H54 (cell line): ENCODE measurements at places on chromosomes 2 and 18.

DNA sequence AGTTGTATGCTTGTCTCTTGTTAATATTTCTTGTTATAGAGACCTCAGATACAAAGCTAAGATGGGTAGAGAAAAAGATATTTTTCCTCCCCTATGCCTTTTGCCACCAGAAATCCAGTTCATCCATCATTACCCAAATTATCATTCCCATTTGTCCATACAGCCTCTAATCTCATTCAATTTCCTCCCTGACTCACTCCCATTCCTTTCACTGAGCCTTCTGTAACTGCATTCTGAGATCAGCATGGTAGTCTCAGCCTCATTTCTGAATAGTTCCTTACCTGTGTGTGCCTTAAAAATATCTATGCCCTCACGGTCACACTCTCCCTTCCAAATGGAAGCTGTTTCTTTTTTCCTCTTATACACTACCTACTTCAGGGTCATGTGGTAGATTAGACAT, 15.7 kb upstream of the PIK3C3 start:
- DNase-seq = no peak

- no peak for DNase-seq
Measured at GRCh38 chr2:122480501-122481243, 725.2 kb downstream of the TSN start.

GRCh38 chr2:84904151-84904550, 1.3 kb upstream of the TMSB10 start:
- no peak for DNase-seq

- DNase-seq = no peak
Measured at GRCh38 chr2:206432193-206433082, 10.9 kb upstream of the ADAM23 start.

DNA sequence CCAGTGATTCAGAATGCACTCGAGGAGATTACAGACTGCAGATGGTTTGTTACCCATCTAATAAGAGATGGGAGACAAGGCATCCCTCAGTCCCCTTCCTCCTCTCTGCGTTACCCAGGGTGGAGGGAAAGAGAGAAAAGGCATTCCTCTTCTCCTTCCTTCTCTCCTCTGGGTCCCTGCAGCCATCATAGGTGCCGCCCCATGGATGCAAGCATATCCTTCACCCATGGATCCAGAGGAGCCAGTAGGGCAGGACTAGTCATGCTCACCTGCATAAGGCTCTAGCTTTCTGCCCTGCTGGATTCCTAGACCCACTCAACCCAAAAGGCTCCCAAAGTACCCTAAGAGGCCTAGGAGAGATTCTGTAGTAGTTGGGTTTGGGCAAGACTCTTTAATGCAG, 20.4 kb downstream of the CMPK2 start:
- no peak for DNase-seq

- DNase-seq = no peak
Measured at GRCh38 chr2:16507655-16508489, 157.8 kb downstream of the CYRIA start.

GRCh38 chr2:230773039-230773773, 60.6 kb downstream of the CAB39 start:
- DNase-seq = no peak

GRCh38 chr2:128786316-128786715, 467.6 kb upstream of the HS6ST1 start:
- DNase-seq = no peak

GRCh38 chr2:162458240-162458639, 114.3 kb downstream of the GCA start:
- DNase-seq = no peak

DNA sequence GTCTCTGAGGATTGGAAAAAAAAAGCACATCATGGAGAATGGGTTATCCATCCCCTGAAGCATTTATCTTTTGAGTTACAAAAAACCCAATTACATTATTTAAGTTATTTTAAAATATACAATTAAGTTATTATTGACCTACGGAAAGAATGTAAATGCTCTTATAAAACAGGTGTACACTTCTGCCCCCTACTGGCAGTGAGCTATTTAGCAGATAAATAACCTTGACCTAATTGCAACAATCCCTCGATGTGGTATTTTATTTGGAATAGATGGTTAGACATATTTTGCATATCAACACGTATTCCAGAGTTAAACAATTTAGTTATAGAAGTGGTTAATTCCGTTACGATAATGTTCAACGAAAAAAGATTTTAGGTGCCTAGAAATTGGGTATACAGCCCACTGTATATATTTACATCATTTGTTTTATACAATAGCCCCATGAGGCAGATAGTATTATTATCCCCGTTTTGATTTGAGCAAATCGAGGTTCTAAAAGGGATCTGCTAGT, 9.1 kb upstream of the DAW1 start:
- no peak for DNase-seq

DNA sequence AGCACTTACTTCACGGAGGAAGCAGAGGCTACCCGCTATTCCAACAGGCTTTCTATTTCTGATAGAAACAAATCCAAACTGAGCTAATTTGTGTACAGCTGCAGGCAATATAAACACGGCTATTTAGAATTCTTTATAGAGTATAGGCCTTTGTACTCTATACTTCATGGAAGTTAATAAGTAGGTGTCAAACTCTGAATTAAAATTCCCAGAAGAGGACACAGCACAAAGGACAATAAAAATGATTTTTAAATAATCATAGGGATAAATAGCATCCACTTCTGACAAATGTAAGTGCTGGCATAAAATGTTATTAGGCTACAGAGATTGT, 261.5 kb downstream of the AFF3 start:
- DNase-seq = no peak

GRCh38 chr2:215361876-215362561, 50.2 kb downstream of the ATIC start:
- DNase-seq = no peak

- no peak for DNase-seq
Measured at GRCh38 chr2:60280238-60280637, 273.2 kb downstream of the BCL11A start.
